Astrocyte (in vitro differentiated cells and primary cell): ENCODE measurements at places on chromosomes 3 and 15. TPM values are rescaled to one million over a fixed set of nuclear protein-coding genes. Genes with fewer than 3 reads are reported as not detected.
A peak's percentile ranks its signal among the peaks of the same experiment; 100 is the strongest.

Gene ITGB5
- total RNA-seq = 139 and 201 TPM in 2 replicates

DNA sequence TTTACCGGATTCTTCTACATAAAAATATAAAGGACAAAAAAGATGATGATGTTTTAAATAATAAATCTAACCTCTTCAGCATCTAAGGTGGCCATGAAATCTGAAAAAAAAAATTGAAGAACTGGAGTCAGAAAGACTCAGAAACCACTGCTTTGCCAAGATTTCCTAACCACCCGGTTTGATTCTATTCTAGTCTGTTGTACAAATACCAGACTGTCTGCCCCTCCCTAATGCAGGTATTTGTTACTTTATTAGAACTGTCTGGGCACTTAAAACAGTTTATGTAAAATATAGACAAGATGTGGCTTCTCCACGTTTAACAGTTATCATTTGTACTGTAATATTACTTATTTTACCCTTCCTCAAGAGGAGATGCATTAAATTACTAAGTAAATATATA lies 48.8 kb downstream of the UACA start:
- peaks cover 5% of the 10 kb centered on the region for H3K36me3 ChIP-seq
- H3K4me3 ChIP-seq = no peak overlapping the region
- no peaks in the 10 kb centered on the region for H3K27me3 ChIP-seq
- peak; percentile 73 for DNase-seq
- peaks cover 37% of the 10 kb centered on the region for H3K4me1 ChIP-seq

DNA sequence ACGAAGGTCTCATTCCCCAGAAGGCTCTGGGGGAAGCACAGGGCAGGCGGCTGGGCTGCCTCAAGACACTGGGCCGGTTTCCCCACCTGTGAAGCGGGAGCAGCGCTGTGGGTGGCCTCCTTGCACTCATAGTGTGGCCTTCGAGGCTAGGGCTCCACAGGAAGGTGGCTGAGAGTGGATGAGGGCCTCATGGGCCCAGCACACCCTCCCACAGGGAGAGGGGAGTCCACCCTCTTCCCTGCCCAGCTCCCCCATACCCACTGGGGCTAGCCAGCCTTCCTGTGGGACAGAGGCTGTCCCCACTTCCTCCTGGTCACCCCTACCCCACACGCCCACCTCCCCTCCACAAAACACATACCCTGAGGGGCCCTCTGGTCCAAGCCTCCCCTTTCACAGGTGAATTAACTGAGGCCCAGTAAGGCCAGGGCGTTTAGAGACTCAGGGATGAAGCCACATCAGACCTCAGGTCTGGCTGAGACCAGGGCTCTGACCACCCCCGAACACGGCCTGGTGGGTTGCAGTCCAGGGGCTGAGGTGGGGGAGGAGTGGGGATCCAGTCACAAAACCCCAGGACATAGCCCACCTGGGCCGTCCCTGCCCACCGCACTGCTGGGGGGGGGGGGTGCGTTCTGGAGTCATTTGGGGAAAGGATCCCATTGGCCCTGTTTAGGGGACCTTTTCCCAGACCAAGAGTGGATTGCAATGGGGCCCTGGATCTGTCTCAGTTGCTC lies 1.1 kb downstream of the ANPEP start:
- no peak overlapping the region for H3K27ac ChIP-seq
- DNase-seq = no peak
- H3K4me3 ChIP-seq = peak overlapping the region; percentile 85

Gene EIF1B
- total RNA-seq = 59.3 and 62.5 TPM in 2 replicates

Gene IQCF5
- total RNA-seq = not detected in 2 replicates

DNA sequence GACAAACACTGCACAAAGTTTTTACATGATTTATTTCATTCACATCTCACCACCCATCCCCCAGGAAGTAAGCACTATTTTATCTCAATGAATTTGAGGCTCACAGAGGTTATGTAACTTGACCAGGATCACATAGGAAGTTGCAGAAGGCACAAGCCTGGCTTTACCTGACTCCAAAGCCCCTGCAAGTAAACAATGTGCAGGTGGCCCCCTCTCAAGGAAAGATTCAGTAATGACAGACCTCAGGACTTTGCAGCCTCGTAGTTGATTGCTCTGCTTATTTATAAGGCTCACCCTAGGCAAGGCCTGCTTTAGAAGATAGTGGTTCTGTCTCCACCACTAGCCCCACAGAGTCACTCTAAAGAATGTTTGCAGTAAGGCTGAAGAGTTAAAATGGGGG lies 79.8 kb upstream of the MDFIC2 start:
- H3K4me3 ChIP-seq = no peak overlapping the region
- no peak for DNase-seq
- H3K27ac ChIP-seq = no peak overlapping the region
- no peaks in the 10 kb centered on the region for H3K36me3 ChIP-seq
- no peaks in the 10 kb centered on the region for H3K4me1 ChIP-seq
- no peaks in the 10 kb centered on the region for H3K27me3 ChIP-seq

DNA sequence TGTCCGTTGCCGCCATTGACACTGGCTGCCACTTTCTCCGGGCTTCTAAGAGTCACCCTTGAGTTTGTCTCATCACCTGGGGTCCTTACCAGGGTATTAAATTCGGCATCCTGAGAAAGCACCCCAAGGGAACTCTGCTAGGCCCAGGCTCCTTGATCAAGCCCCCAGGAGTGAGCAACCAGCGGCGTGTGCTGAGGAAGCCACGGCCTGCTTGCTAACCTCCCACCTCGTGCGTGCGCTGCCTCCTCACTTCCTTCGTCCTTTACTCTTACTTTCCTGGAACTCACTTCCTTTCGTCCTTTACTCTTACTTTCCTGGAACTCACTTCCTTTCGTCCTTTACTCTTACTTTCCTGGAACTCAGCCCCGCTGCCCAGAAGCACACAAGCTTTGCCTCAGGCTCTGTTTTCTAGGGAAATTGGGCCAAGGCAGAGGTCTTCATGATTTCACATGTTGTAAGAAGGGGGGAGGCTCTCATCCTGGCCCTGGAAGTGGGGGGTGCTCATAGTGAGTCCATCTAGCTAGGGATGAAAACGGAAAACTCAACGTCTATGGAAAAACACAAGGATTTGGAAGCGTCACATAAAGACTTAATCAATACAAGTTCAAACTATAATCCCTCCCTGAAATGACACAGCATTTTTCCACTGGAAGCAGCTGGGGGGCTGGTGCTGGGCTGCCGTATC lies 36.7 kb upstream of the BDH1 start:
- H3K27me3 ChIP-seq = no peaks in the 10 kb centered on the region
- no peak for DNase-seq
- no peak overlapping the region for H3K27ac ChIP-seq
- H3K36me3 ChIP-seq = no peaks in the 10 kb centered on the region
- no peak overlapping the region for H3K4me3 ChIP-seq

Gene TGM5
- 0.16 TPM in 1 of 2 replicates, not detected in the other for total RNA-seq

DNA sequence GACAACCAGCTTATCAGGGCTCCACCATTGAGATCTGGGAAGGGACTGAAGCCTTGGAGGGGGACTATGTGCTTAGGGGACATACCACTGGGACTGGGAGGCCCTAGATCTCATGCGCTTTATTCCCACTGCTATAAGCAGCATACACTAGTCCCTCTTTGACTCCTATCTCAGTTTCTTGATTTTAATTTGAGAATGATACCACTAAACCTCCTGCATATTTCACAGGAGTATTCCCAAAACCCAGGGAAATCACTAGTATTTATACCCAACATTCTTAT lies 29.2 kb downstream of the SLC24A1 start:
- no peaks in the 10 kb centered on the region for H3K36me3 ChIP-seq
- no peak overlapping the region for H3K4me3 ChIP-seq
- peaks cover 32% of the 10 kb centered on the region for H3K4me1 ChIP-seq
- H3K27ac ChIP-seq = no peak overlapping the region
- no peaks in the 10 kb centered on the region for H3K27me3 ChIP-seq

Gene MYO5A
- 47.6 and 47.7 TPM in 2 replicates for total RNA-seq

DNA sequence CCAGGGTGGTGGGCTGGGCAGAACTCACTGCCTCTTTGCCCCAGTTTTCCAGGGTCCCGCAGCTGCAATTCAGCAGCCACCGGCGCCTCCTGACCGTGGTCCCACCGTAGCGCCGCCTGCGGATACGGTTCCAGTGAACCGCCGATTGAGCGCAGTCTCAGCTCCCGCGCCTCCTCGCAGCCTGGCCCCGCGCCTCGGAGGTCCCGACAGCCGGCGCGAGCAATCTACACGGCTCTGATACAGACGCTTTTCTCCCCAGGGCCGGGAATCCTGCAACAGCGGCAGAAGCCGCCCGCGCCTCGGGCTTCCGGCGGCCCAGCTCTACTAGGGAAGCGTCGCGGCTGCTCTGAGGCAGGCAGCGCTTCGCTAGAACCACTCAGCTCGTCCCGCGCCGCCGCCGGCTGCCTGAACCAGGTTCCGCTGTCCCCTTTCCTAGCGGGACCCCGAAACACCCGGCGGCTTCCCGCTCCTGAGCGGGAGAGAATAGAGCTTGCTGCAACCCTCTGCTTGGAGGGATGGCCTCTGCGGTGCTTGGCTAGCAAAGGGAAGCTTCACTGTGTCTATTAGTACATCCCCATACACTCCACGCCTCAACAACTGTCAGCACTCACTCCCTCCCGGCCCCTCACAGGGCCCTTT lies 3.1 kb downstream of the FOXL2NB start:
- H3K27ac ChIP-seq = no peak overlapping the region
- H3K4me1 ChIP-seq = peaks cover 25% of the 10 kb centered on the region
- H3K4me3 ChIP-seq = peak overlapping the region; percentile 42
- DNase-seq = peak; percentile 30

Gene USP4
- 31.8 and 33.8 TPM in 2 replicates for total RNA-seq

DNA sequence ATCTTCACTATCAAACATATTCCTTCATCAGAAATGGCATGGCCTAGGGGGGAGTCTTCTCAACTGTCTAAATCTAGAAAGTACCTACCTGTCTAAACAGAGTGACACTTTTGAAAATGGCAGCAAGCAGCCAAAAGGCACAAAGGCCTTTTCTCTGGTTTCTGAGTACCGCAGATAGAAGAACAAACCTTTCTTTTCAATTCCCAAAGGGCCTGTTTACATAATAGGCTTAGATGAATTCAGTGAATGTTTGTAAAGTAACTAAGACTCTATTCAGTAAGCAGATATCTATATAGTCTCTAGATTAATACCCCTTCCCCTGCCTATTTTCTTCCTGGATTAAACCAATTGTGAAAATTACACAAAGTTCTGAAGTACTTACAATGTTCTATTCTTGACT lies 7.1 kb downstream of the MYEF2 start:
- H3K36me3 ChIP-seq = no peaks in the 10 kb centered on the region
- no peak overlapping the region for H3K4me3 ChIP-seq
- H3K27ac ChIP-seq = no peak overlapping the region
- no peak for DNase-seq
- H3K27me3 ChIP-seq = no peaks in the 10 kb centered on the region

Gene GCNT3
- total RNA-seq = 1.3 and 1.8 TPM in 2 replicates

DNA sequence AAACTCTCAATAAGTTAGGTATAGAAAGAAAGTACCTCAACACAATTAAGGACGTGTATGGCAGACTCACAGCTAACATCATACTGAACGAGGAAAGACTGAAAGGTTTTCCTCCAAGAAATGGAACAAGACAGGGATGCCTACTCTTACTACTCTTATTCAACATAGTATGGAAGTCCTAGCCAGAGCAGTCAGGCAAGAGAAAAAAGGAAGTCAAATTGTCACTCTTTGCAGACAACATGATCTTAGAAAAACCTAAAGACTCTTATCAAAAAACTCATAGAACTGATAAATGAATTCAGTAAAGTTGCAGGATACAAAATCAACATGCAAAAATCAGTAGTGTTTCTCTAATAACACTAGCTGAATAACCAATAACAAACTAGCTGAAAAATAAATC lies 96.0 kb downstream of the C3orf70 start:
- peaks cover 4% of the 10 kb centered on the region for H3K36me3 ChIP-seq
- no peak overlapping the region for H3K4me3 ChIP-seq
- H3K27me3 ChIP-seq = no peaks in the 10 kb centered on the region
- DNase-seq = no peak

DNA sequence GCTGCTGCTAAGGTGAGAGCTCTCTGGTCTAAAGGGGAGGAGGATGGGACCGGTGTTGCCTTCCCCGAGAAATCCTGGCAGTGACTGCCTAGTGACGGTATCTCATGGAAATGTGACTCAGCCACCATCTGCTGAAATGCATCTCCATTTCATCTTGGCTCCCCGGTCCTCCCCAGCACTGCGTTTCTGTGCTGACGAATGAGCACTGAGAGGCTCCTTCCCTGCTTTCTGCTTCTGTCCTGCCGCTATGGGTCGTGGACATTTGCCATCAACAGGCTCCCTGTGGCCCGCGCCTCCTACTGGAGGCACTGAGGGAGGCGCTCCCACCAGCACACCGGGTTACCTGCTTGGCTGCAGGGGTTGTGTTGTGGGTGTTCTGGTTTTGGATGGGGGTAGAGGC lies 13.5 kb upstream of the SEC13 start:
- H3K4me3 ChIP-seq = no peak overlapping the region
- H3K27me3 ChIP-seq = peaks cover 21% of the 10 kb centered on the region
- peak; percentile 64 for DNase-seq
- no peak overlapping the region for H3K27ac ChIP-seq
- H3K36me3 ChIP-seq = no peaks in the 10 kb centered on the region

DNA sequence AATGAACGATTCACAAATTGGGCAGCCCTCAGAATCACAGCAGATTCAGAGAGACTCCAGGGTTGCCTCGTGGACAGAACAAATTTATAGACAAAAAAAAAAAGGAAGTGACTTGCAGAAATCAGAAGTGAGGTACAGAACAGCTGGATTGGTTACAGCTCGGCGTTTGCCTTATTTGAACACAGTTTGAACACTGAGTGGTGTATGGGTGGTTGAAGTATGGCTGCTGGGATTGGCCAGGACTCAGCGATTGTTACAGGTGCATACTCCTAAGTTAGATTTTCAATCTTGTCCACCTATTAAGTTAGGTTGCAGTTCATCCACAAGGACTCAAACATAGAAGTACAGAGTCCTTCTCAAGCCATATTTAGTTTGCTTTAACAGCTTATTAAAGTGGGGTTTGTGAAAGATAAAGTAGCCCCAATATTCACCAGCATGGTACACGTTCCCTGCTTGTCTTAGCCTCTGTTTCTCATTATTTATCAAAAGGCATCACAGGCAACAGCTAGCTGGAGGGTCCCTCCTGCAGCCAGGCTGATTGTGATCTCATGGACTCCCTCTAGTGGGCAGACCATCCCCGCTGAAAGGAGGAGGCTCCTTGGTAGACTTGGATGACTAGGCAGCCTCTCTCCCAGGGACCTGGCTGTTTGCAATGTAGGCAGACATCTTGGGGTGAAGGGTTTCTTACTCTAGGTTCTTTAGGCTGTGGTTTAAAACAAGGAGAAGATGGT lies 17.6 kb upstream of the ALDH1L1 start:
- peak; percentile 21 for DNase-seq
- H3K27me3 ChIP-seq = no peaks in the 10 kb centered on the region
- no peak overlapping the region for H3K27ac ChIP-seq
- H3K4me3 ChIP-seq = no peak overlapping the region
- H3K36me3 ChIP-seq = no peaks in the 10 kb centered on the region

DNA sequence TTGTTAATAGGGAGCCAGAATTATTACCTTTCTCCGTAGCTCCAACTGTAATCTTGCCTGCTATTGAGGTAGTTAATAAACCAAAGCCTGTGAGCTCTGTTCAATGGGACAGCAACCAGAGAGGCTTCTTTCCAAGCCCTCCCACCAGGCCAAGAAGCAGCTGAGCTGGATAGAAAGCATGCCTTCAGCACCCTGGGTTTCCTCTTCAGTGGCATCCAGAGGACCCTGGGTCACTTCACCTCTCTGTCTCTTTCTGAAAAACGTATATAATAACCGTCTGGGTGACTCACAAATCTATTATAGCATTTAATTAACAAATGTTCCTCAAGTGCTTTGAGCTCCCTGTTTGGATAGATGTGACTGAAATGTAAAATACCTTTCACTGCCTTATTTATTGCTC lies 420.0 kb downstream of the LPP start:
- no peaks in the 10 kb centered on the region for H3K27me3 ChIP-seq
- DNase-seq = no peak
- peaks cover 7% of the 10 kb centered on the region for H3K36me3 ChIP-seq

Gene KIF7
- 5.1 and 5.3 TPM in 2 replicates for total RNA-seq
